Activated T-helper 17 cell treated with anti-CD3 and anti-CD28 coated beads, Interleukin-2, amount 50 U/mL, for 72 hours (primary cell): ENCODE measurements at places on chromosomes 16 and 17.

DNA sequence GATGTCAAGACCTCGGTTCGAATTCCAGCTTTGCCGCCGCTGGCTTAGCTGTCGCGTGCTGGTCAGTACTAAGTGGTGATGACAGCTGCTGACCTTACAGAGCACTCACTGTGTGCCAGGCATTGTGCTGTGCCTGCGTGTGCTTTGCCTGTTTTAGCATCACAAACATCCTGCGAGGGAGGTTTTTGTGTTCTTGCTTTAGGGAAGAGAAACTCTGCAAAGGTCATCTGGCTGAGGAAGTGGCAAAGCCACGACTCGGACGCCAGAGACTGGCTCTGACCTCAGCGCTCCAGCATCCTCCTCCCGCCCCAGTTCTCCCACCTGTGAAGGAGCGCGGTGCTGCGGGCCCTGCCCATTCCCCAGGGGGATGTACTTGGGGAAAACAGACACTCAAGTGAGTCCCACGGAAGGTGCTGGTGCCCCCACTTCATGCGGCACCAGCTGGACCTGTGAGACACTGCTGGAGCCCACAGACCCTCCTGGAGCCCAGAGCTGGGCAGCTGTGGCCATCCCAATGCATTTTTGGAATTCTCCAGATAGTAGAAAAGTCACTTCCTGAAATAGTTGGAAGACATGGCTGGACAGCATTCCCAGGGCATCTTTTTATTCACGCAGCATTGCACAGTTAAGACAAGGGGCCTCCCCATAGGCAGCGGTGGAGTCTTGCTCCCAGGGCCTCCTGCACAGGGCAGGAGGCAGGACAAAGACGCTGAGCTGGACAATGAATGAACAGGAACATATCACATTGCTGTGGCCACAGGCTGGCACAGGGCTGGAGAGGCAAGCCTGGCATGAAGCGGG, 20.0 kb upstream of the HERPUD1 start:
- no peak for ATAC-seq

GRCh38 chr17:58313815-58314705, 14.5 kb downstream of the TSPOAP1 start:
- ATAC-seq: no peak

- ATAC-seq: no peak
These were observed 670 bp upstream of the ZNF652 start for GRCh38 chr17:49362723-49363117.

DNA sequence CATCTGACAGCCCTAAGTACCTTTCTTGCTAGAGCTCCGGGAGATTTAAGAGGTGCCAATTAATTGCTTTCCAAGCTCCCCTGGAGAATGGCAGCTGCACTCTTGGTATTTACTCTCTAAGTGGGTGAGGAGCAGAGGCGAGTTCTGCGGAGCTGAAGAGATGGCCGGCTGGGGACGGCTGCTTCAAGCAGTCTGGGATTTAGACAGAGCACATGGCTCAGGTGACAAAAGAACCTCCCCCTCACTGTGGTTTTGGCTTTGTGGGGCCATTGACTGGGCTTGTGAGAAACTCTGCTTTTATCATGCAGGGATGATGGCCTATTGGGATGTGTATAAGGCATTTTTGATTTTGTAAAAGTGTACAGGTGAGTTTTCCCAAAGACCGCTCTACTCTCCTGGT, 239.3 kb upstream of the EEF2KMT start:
- ATAC-seq: no peak

DNA sequence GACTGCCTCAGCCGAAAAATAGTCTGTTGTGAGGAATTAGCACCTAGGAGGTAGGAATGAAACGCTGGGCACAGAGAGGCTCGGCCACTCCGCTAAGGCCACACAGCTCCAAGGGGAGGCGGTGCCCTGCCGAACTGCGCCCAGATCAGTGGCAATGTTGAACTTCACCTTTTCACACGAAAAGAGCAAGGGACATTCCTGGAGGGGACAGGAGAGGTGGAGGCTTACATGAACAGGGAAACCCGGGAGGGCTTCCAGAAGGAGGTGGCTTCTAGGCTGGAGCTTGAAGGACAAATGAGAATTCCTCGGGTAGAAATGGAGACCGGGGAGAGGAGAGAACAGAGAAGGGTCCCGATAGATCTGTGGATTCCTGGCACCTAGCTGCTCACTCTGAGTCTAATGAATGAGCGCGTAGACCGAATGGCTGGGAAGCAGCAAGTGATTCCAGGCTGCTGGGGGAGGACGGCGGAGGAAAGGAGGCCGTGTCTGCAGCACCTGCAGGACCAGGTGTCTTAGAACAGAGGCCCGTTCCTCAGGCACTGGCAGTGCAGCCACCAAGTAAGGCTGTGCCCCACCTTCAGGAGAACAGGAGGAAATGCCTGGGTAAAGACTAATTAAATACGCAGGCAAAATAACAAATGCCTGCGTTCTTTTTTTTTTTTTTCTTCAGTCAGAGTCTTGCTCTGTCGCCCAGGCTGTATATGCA, 722 bp upstream of the SLC38A10 start:
- peak; percentile 39 for ATAC-seq

DNA sequence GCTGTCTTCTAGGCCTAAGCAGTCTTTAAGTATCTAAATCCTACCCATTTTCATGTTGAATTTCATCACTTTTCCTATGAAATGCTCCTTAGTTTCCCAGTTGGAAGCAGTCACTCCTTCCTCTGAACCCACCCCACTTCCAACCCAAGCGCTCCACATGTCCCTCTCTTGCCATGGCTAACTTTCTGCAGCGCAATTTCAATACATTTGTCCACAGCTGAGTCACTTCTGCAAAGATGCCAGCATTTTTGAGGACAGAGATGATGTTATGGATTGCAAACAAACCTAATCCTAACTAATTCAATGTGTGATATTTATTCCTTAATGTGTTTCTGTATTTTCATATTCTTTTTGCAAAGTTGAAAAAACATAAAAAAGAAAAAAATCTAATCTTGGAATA, 71.7 kb downstream of the HLF start:
- ATAC-seq: no peak

GRCh38 chr16:88301431-88301830, 81.3 kb upstream of the ZNF469 start:
- ATAC-seq: no peak

DNA sequence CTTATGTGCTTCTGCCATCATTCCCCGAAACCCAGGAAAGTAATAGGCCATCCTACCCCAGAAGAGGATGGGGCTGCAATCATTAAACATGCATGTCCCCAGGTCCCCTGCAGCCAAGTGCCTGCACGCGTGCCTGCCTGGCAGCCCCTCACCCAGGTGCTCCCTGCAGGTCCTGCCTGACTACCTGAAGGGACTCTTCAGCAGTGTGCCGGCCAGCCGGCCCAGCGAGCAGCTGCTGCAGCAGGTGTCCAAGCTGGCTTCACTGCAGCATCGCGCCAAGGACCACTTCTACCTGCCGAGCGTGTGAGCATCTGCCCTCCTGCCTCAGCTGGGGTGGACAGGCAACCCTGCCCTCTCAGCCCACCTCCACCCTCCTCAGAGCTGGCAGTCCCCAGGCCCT, 16.2 kb upstream of the ALKBH5 start:
- ATAC-seq: no peak

DNA sequence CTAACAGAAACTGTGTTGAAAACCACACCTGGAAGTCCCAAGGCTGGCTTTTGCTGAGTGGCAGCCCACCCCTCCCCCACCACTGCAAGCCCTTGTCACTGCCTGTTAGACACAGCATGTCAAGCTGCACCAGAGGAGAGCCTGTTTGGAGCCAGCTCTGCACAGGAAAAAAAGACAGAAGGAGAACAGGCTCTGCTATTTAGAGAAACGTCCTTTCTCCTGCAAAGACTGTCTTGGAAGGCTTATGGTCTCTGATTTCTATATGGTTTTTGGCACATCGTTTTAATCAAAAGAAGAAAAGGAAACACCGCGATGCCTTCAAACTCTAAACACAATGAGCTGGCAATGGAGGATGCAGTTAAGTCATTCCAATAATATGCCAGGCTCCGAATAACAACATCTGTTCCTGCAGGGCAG, 275.5 kb downstream of the MAP2K4 start:
- ATAC-seq: no peak

- ATAC-seq: peak; percentile 43
These were observed 11.4 kb upstream of the FADS6 start for GRCh38 chr17:74904687-74905409.

- no peak for ATAC-seq
These were observed 34.4 kb downstream of the CMIP start for GRCh38 chr16:81478876-81479511.
